HCEC 1CT (cell line): ENCODE measurements at places on chromosomes 7 and 10.

- DNase-seq, result no peak
These were observed 33.2 kb upstream of the ZNF479 start for GRCh38 chr7:57165285-57165899.

DNA sequence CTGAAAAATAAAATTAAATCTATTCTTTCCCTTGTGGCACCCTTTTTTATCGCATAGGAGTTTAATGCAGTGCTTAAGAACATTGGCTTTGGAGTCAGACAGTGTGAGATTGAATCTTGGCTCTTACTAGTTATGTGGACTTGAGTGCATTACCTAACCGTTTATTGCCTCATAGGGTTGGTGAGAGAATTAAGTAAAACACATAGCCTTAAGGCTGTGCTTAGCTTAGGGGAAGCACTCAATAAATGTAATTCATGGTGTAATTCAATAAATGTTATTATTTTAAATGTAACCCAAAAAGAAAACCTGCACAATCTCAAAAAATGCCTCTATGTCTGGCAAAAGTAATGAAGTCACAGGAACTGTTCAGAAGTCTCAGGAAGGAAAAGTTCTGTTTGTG is 2.7 kb downstream of the STK17A start:
- peak; percentile 63 for DNase-seq

- DNase-seq, result no peak
These were observed 22.8 kb downstream of the EEPD1 start for GRCh38 chr7:36175886-36176285.

GRCh38 chr7:38428041-38428440 is 154.6 kb upstream of the TARP start:
- no peak for DNase-seq

GRCh38 chr10:47311932-47312662 is 10.2 kb upstream of the GDF2 start:
- peak; percentile 49 for DNase-seq

DNA sequence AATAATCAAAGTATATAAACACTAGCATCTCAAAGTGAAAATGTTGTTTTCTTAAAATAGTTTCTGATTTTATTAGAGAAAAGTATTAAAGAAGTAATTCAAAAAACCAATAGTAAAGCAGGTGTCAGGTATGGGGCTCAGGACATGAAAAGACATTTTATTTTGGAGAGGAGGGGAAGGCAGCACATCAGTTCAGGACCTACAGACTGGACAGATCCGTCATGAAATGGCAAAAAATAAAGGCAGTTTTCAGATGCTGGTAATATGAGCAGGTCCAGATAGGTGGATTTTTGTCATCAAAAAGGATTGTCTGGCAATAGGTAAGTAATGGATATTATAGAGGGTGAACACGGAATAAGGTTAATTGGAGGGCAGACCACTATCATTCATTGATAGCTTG is 49.0 kb downstream of the GRM3 start:
- DNase-seq, result no peak

- DNase-seq, result no peak
These were observed 70.3 kb downstream of the VWA2 start for GRCh38 chr10:114309364-114309651.

DNA sequence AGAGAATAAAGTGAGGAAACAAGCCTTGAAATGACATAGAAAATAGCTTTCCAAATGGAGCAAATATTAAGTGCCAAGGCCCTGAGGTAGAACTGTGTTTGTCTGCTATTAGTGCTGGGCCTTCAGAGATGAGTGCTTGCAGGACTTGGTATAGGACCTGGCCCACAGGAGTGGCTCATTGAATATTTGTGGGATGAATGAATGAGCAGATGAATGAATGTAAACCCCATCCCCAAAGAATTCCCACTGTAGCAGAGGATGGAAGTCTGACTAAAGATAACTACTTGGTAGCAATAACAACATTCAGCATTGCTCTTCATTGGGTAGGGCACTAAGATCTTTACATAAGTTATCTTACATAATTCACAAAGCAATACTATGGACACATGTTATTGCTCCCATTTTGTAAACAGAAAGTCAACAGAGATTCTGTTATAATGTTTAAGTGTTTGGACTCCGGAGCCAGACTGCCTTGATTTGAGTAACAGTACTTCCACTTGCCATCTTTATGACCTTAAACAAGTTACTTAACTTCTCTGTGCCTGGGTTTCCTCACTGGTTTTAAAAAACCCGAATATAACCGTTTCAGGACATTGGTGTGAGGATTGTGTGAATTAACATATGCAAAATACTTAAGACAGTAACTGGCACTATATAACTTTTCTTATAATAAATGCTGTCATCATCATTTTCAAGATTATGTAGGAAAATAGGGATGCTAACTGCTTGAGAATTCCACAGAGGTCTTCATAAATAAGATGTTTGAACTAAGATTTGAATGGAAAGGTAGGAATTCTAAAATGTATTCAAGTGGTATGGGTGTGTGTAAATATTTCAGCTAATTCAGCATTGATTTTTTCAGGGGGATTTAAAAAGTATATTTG is 141.9 kb downstream of the PRKG1 start:
- peak; percentile 56 for DNase-seq

- no peak for DNase-seq
These were observed 19.8 kb downstream of the CNTNAP2 start for GRCh38 chr7:146136357-146136875.

- DNase-seq, result no peak
These were observed 64.6 kb upstream of the ELN start for GRCh38 chr7:73963252-73963822.

DNA sequence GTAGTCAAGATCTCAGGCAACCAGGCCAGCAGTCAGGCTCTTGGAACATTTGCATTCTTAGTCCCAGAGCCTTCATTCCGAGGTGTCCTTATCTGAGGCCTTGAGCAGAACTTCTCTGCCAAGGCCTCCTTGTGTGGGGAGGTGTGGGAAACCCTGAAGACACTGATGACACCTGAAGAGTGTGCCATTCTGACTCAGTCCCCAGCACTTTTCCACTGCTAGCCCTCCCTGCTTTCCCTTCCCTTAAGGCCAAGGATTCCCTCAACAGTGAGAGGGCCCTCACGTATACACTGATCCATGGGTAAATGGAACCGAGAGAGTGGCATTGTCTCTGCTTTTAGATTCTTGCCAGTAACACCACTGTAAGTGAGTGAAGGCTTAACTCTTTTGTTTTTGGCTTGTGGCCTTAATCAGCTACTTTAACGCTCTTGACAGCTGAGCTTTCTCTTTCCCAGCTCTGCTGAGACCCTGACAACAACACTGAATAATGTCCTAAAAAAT is 30.3 kb downstream of the TRDMT1 start:
- no peak for DNase-seq

DNA sequence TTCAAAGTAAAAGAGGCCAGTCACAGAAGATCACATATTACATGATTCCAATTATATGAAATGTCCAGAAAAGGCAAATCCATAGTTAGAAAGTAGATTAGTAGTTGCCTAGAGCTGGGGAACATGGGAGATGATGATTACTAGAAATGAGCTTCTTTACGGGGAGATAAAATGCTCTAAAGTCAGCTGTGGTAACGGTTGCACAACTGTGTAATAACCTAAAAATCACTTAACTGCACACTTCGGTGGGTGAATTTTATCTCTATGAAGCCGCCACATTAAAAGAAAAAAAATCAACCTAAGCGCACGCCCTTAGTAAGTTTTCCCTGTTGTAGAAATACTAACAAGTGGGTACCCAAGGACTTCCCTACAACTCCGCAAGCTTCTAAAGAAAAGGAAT is 15.9 kb downstream of the XRCC2 start:
- DNase-seq, result no peak

GRCh38 chr7:132435016-132435990 is 141.0 kb downstream of the PLXNA4 start:
- DNase-seq, result no peak

- DNase-seq, result peak; percentile 43
These were observed 20.0 kb downstream of the ZNF438 start for GRCh38 chr10:31011665-31012022.

- peak; percentile 46 for DNase-seq
These were observed 47.2 kb upstream of the RHEB start for GRCh38 chr7:151566897-151567320.

DNA sequence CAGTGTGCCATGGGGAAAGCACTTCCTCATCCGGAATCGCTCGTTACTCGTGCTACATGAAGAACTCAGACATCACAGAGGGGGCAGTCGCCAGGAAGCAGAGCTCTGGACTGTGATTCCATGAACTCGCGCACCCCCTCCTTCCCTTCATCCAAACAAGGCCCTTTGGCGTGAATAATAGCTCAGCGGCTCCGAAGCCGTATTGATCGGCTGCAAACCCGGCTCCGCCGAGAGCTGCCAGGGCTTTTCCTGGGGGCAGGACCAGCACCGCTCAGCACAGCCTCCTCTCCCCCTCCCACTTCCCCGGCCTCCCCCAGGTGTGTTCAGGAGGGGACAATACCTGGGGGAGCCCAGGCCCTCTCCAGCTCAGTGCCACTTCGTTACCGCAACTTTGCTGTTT is 129.0 kb upstream of the TCF7L2 start:
- DNase-seq, result no peak

- DNase-seq, result no peak
These were observed 103.4 kb downstream of the LANCL2 start for GRCh38 chr7:55468495-55468894.

DNA sequence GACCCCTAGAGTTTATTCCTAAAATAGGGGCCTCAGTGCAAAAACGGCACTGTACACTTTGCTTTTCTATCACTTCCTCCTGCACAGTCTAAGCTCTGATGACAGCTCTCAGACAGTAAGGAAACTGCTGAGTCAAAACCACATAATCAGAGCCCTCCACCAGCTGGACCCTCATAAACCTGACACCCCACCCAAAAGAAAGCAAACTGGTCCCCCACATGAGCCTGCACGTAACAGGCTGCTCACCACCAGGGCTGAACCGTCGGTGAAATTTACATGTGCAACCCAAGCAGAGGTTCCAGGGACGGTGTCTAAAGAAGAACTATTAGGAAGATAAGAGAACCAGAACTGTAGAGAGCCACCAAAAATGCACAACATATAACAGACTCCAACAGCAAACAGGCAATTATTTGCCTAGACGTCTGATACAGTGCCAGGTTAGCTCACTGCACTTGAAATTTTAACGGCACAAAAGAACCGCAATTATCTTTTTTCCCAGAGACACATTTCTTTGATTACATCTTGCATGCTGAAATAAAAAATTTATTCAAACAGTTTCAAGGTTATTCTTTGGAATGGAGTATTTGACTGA is 19.6 kb downstream of the SGMS1 start:
- peak; percentile 27 for DNase-seq

DNA sequence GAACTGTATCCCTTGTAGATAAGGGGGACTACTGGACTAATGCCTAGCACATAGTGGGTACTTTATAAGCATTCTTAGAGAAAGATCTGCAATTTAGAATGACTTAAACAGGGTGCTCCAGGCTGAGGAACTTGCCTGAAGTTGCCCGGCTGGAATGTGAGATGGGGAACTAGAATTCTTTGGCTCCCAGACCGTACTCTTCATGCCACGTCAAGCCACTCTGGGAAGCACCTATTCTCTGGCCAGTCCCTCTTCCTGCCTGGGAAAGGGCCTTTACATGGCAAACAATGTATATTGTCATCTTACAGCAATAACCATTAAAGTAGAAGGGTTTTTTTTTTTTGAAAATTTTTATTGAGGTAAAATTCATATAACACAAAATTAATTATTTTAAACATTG is 34.5 kb downstream of the ATXN7L1 start:
- DNase-seq, result no peak

- DNase-seq, result no peak
These were observed 161.0 kb downstream of the USP6NL start for GRCh38 chr10:11450427-11450826.

DNA sequence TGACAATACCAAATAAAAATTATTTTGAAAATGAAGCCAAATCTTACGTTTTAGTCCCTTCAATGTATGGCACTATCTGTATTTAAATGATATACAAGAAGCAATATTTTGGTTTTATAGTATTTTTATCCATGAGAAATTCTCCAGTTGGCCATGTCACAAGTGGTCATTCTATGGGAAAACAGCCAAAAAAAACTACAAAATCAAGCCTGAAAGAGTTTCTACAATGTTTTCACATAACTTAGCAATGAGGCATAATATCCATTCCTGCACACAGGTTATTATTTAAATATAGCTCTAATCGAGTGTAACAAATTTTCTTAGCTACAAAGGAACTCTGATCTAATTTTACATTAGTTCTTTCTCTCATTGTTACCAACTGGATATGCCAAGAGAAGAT is 5.4 kb downstream of the RAB11FIP2 start:
- DNase-seq, result peak; percentile 35

GRCh38 chr7:44771358-44771757 is 22.7 kb downstream of the ZMIZ2 start:
- DNase-seq, result no peak

GRCh38 chr10:109029870-109030269 is 893.4 kb downstream of the XPNPEP1 start:
- DNase-seq, result no peak

GRCh38 chr7:157008-157310 is 35.4 kb upstream of the FAM20C start:
- DNase-seq, result no peak

DNA sequence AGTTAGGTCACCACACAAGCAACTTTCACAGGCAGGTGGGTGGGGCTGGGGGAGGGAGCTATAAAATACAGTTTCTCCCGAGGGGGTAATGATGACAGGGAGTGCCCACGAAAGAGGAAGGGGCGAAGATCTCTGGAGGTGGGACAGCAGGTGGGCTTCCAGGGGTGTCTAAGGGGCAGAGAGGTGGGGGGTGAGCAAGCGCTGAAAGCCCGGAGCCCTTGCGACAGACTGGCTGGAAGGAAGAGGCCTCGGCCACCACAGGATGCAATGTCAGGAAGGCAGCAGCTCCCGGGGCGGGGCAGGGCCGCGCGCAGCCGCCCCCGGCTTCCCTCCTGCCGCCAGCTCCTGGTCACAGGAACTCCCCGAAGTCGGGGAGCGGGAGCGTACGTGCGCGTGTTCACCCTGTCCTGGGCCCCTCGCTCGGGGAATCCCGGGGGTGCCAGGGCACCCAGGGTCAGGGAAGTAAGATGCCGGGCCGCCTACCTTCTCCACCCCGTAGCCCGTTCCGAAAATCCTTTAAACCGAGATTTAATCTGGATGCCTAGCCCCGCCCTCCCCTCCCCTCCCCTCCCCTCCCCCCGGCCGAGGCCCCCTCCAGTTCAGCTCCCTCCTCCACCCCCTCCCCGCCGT is 105.2 kb upstream of the PPIF start:
- peak; percentile 60 for DNase-seq

DNA sequence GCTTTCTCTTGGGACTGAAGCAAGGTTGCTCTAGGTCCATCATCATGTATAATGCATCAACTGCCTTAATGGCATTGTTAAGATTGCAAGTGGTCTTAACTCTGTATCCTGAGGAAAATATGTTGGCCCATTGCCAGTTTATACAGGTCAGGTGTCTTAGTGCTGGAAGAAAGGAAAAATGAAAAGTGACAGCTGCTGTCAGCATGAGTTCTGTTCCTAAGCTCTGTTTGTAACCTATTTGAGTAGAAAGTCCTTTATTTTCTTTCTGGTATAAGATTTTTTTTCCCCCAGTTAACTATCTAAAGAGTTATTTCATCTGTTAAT is 127.2 kb downstream of the SRI start:
- no peak for DNase-seq

- DNase-seq, result peak; percentile 51
These were observed 29.4 kb downstream of the CDK14 start for GRCh38 chr7:90625562-90625961.
